ENCODE measurements at places on chromosomes 3 and 15.

GRCh38 chr15:37037071-37037655 is 63.2 kb downstream of the MEIS2 start:
- no peak for DNase-seq

GRCh38 chr15:25242166-25242879 is 196.5 kb downstream of the UBE3A start:
- peak; percentile 18 for DNase-seq

- DNase-seq, result no peak
These were observed 165.9 kb downstream of the TPRG1 start for GRCh38 chr3:189337673-189338091.

DNA sequence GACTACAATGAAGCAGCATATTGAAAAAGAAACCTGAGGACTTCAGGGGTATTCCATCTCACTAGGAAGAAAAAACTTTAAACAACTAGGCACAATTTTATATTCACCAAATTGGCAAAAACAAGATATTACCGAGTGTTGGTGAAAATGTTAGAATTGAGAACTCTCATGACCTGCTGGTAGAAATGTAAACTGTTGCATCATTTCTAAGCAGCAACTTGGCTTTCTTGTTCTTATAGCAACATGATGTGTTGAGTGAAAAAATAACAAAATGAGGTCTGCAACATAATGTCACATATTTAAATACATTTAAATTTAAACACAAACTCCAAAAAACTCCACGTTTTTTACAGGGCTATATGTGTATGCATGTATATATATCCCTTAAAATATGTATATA is 59.0 kb upstream of the SPPL2A start:
- DNase-seq, result no peak

DNA sequence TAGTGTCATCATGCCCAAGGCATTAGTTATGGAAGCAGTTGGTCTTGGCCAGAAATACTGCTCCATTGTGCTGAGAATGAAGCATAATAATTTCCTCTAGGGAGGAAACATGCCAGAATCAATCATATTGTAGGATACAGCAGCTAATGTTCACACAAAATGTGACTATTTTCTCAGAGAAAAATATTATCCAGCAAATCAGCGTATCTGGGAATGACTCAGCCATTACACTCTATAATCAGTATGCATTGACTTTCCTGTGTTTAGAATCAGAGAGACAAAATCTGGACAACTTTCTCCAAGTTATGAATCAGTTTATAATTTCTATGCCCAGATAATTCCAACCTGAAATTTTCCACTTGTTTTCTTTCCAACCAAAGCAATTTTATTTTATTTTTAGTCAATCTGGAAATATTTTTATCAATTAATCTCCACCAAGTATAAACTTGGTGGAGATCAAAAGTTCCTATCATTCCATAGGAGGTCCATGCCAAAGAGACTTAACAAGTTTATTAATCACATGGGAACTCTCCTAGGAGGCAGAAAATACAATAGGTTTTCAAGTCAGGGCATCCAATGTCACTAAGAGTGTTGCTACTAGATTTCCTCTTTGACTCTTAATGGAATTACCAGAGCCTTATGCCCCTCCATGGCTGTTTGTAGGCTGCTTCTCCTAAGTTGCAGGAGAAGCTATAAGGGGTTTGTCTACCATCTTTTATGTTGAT is 36.4 kb downstream of the SUCNR1 start:
- no peak for DNase-seq

- DNase-seq, result no peak
These were observed 76.0 kb upstream of the GSK3B start for GRCh38 chr3:120170223-120170622.

GRCh38 chr3:42032693-42033349 is 58.3 kb upstream of the TRAK1 start:
- DNase-seq, result peak; percentile 73

- DNase-seq, result no peak
These were observed 451 bp downstream of the ONECUT1 start for GRCh38 chr15:52789601-52790168.

DNA sequence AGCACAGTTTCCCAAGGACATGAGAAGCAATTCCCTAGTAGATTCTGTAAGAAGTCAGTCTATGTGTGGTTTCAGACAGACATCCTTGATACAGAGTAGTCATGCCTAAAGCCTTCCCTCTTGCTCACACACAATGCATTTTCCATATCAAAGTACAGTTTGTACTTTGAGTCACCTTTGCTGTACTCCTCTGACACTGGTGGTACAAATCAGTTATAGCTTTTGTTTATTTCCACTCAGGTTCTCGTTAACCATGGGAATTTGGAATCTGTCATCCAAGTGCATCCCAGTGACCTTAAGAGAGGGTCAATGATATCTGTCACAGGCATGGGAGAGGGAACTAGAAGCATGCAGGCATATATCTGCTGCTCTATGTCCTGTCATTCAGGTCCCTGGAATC is 3.6 kb upstream of the GNB4 start:
- no peak for DNase-seq
